ENCODE measurements at places on chromosomes 3 and 15. TPM values are rescaled to one million over a fixed set of nuclear protein-coding genes. Genes with fewer than 3 reads are reported as not detected.
A peak's percentile ranks its signal among the peaks of the same experiment; 100 is the strongest.

CYP8B1 gene
- not detected for total RNA-seq

ALPK3 gene
- total RNA-seq: not detected

COL7A1 gene
- 86.6 TPM for total RNA-seq

DNA sequence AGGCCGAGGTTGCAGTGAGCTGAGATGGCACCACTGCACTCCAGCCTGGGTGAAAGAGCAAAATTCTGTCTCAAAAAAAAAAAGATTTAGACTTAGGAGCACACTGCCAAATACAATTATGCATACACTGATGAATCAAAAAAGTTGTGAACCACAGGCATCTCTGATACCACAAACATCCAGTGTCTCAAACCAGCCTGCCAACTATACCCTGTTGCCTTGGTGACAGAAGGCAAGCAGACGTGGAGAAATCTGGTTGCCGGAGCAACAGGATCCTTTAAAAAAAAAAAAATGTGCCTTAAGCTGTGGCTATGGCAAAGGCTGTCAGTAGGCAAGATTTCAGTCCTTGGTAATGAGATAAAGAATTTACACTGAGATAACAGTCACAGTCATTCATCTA lies 202.3 kb downstream of the NEK10 start:
- peak; percentile 59 for DNase-seq
- H3K36me3 ChIP-seq: no peaks in the 10 kb centered on the region
- peak overlapping the region; percentile 40 for H3K27ac ChIP-seq
- H3K4me1 ChIP-seq: peaks cover 16% of the 10 kb centered on the region
- no peak overlapping the region for H3K4me3 ChIP-seq

DNA sequence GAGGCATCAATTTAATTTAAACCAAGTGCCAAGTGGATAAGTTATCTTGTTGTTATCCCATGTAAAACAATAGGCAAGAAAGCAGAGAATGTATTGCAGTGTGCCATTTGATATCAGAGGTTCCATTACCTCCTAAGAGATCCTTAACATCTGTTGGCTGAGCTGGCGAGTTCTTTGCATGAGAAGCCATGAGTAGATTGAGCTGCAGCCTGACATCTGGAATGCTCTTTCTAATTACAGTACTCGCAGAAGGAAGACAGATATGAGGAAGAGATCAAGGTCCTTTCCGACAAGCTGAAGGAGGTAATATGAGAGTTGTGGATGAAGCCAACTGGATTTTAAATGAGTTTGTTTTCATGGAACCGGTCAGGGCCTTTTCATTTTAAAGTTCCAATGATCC lies 19.4 kb downstream of the TPM1 start:
- H3K4me3 ChIP-seq: no peak overlapping the region
- peaks cover 100% of the 10 kb centered on the region for H3K36me3 ChIP-seq
- H3K27me3 ChIP-seq: no peaks in the 10 kb centered on the region
- DNase-seq: peak; percentile 12

- H3K4me1 ChIP-seq: peaks cover 30% of the 10 kb centered on the region
- DNase-seq: peak; percentile 44
- H3K36me3 ChIP-seq: peaks cover 10% of the 10 kb centered on the region
Observed at GRCh38 chr3:48090166-48090939, 74.1 kb upstream of the MAP4 start.

GRCh38 chr3:68504201-68504600 lies 428.1 kb downstream of the TAFA4 start:
- H3K4me3 ChIP-seq: no peak overlapping the region
- H3K27me3 ChIP-seq: no peaks in the 10 kb centered on the region
- no peak overlapping the region for H3K27ac ChIP-seq

DNA sequence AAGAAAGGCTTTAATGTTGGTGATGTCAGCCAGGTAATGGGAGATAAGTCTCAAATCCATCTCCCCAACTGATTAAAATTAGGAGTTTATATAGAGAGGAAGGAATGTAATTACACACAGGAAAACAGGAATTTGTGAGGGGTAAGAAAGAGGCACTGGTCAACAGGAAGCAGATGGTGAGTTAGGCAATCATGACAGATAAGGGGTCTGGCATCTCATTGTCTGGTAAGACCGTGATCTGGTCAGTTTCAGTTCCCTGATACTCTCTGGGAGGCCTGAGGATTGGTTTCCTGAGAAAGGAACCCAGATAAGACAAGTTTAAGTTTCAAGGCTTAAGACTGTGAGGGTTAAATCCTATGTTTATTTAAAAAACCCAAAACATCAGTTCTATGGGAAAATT lies 414.7 kb upstream of the ARRDC4 start:
- no peaks in the 10 kb centered on the region for H3K4me1 ChIP-seq
- no peaks in the 10 kb centered on the region for H3K36me3 ChIP-seq
- no peak overlapping the region for H3K27ac ChIP-seq
- H3K27me3 ChIP-seq: no peaks in the 10 kb centered on the region

GRCh38 chr3:153783741-153784480 lies 337.3 kb upstream of the ARHGEF26 start:
- no peaks in the 10 kb centered on the region for H3K36me3 ChIP-seq
- peaks cover 4% of the 10 kb centered on the region for H3K27me3 ChIP-seq
- no peaks in the 10 kb centered on the region for H3K4me1 ChIP-seq
- DNase-seq: no peak
- H3K4me3 ChIP-seq: no peak overlapping the region
- no peak overlapping the region for H3K27ac ChIP-seq

DNA sequence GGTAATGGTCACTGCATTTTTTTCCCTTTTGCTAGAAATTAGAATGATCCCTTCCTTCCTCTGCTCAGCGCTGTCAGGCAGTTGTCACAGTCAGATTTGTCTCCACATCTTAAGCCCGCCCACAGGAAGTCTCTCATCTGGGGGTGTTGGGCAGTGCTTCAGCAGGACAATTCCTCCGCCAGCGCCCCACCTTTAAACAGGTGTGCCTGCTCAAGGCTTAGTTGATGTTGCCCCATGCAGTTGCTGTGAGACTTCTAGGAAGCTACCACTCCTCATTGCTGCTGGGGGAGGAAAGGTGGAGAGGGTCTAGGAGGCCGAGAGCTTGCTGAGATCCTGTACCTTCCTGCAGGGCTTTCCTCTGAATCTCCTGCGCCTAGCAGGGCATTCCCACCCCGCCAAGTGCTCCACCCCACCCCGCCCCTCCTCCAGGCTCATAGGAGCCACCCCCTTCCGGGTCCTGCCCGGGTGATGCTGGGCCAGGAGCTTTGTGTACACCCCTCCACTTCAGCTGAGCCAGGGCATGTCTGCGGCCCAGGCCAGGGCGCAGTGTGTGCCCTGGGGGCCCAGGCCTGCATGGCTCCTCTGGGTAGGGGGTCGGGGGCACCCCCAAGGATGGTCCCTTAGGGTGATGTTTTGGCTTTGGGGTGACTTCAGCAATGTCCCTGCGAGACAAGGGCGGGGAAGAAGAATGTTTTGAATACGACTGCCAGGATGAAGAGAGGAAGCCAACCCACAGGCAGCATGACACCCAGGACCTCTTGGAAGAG lies 68.7 kb downstream of the TRAK1 start:
- no peak for DNase-seq
- H3K27me3 ChIP-seq: no peaks in the 10 kb centered on the region
- no peak overlapping the region for H3K27ac ChIP-seq
- H3K36me3 ChIP-seq: no peaks in the 10 kb centered on the region
- no peak overlapping the region for H3K4me3 ChIP-seq

GRCh38 chr3:133578548-133579191 lies 5.2 kb downstream of the CDV3 start:
- H3K4me1 ChIP-seq: peaks cover 26% of the 10 kb centered on the region
- peak; percentile 30 for DNase-seq
- H3K36me3 ChIP-seq: peaks cover 93% of the 10 kb centered on the region
- H3K27me3 ChIP-seq: no peaks in the 10 kb centered on the region
- no peak overlapping the region for H3K4me3 ChIP-seq

Data from SJSA1 (cell line).